ENCODE measurements at places on chromosomes 4 and X. TPM values are rescaled to one million over a fixed set of nuclear protein-coding genes. Genes with fewer than 3 reads are reported as not detected.

The OPN1MW2 gene
- total RNA-seq: not detected

The TEX13B gene
- not detected for total RNA-seq

The FAM9C gene
- total RNA-seq: not detected

The TMPRSS11F gene
- total RNA-seq: not detected

The FAM184B gene
- total RNA-seq: not detected

DNA sequence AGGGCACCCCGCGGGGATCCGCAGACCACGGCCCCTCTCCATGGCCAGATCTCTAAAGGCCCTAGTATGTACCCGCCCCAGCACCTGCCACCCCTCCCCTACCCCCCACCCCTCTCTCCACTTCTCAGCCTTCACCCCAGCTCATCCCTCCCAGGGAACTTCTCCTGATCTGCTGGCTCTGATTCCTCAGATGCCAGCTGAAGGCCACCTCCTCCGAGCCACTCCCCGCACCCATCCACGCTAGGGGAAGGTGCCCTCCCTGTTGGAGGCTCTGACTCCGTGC lies 11.9 kb downstream of the PSAPL1 start:
- H3K4me1 ChIP-seq: no peaks in the 10 kb centered on the region
- no peak for DNase-seq

GRCh38 chr4:98570151-98570797 lies 88.1 kb downstream of the TSPAN5 start:
- H3K4me3 ChIP-seq: no peak overlapping the region
- no peaks in the 10 kb centered on the region for H3K36me3 ChIP-seq
- DNase-seq: no peak
- H3K27me3 ChIP-seq: no peaks in the 10 kb centered on the region

GRCh38 chr4:68569466-68570121 lies 6.5 kb downstream of the UGT2B17 start:
- H3K36me3 ChIP-seq: no peaks in the 10 kb centered on the region
- H3K4me1 ChIP-seq: no peaks in the 10 kb centered on the region
- no peak overlapping the region for H3K4me3 ChIP-seq
- DNase-seq: no peak
- H3K27ac ChIP-seq: no peak overlapping the region
- H3K27me3 ChIP-seq: no peaks in the 10 kb centered on the region

GRCh38 chr4:154612472-154613414 lies at the start of gene FGG:
TSS of gene FGG (minus strand) at chr4:154612656. CDS start at chr4:154612609, 47 bp downstream.
- H3K4me3 ChIP-seq: no peak within 1 kb of the TSS
- H3K27ac ChIP-seq: no peak within 1 kb of the TSS
- H3K27me3 ChIP-seq: peaks cover 24% of the 10 kb centered on the region
- no peak for DNase-seq
- no peaks in the 10 kb centered on the region for H3K4me1 ChIP-seq
- H3K36me3 ChIP-seq: no peaks in the 10 kb centered on the region

GRCh38 chrX:125108921-125109320 lies 210.8 kb upstream of the TEX13C start:
- no peaks in the 10 kb centered on the region for H3K27me3 ChIP-seq
- H3K36me3 ChIP-seq: no peaks in the 10 kb centered on the region
- no peak overlapping the region for H3K27ac ChIP-seq
- H3K4me3 ChIP-seq: no peak overlapping the region
- no peak for DNase-seq
- H3K4me1 ChIP-seq: no peaks in the 10 kb centered on the region

DNA sequence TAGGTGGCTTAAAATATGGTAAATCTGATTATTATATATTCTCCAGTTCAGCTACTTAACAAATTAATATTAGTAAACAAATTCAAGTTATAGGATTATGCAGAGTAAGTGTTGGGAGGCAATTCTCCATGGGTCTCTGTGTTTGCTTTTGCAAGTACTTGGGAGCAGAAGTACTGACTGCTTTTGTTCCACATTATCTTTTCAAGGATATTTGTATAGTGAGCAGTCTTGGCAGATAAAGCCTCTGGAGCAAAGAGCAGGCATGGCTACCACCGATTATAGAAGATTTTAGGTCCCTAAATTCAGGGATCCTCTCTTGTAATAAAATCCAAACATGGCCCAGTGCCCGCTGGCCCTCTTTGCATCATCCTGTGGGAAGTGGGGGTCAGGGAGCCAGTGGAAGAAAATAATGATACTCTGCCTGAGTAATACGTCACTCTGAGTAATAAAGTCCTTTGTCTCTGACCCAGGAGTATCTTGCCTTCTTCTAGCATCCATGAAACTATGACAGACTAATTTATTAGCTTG lies 23.2 kb downstream of the NDNF start:
- no peak overlapping the region for H3K4me3 ChIP-seq
- DNase-seq: no peak
- peaks cover 7% of the 10 kb centered on the region for H3K4me1 ChIP-seq
- H3K27ac ChIP-seq: no peak overlapping the region
- H3K36me3 ChIP-seq: no peaks in the 10 kb centered on the region

- H3K27me3 ChIP-seq: no peaks in the 10 kb centered on the region
- no peak for DNase-seq
- peaks cover 20% of the 10 kb centered on the region for H3K4me1 ChIP-seq
- no peak overlapping the region for H3K27ac ChIP-seq
Observed at GRCh38 chrX:154797006-154797405, 8.3 kb downstream of the MPP1 start.

DNA sequence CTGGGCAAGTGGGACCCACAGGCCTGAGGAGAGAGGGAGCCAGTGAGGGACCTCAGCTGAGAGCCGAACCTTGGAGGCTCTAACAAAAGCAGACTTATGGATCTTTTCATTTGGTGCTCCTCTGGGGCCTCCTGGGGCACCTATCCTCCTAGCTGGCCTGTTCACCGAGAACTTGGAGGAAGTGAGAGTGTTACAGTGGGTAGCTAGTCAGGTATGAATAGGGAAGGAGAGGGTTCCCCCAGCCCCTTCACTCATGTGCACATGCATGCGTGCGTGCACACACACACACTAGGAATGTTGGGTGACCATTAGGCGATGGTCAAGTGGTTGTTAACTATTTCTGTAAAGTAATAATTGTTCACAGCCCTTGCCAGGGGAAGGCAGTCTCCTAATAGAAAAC lies 18.6 kb upstream of the TMEM185A start:
- no peaks in the 10 kb centered on the region for H3K36me3 ChIP-seq
- H3K27ac ChIP-seq: no peak overlapping the region
- no peaks in the 10 kb centered on the region for H3K4me1 ChIP-seq
- DNase-seq: no peak
- no peak overlapping the region for H3K4me3 ChIP-seq

- no peaks in the 10 kb centered on the region for H3K27me3 ChIP-seq
- peaks cover 29% of the 10 kb centered on the region for H3K4me1 ChIP-seq
- H3K4me3 ChIP-seq: no peak overlapping the region
- no peak overlapping the region for H3K27ac ChIP-seq
- H3K36me3 ChIP-seq: no peaks in the 10 kb centered on the region
Observed at GRCh38 chr4:3340038-3340699, 47.3 kb downstream of the RGS12 start.

GRCh38 chr4:28879178-28879577 lies 1841.0 kb upstream of the PCDH7 start:
- DNase-seq: no peak
- no peak overlapping the region for H3K4me3 ChIP-seq
- no peaks in the 10 kb centered on the region for H3K36me3 ChIP-seq

DNA sequence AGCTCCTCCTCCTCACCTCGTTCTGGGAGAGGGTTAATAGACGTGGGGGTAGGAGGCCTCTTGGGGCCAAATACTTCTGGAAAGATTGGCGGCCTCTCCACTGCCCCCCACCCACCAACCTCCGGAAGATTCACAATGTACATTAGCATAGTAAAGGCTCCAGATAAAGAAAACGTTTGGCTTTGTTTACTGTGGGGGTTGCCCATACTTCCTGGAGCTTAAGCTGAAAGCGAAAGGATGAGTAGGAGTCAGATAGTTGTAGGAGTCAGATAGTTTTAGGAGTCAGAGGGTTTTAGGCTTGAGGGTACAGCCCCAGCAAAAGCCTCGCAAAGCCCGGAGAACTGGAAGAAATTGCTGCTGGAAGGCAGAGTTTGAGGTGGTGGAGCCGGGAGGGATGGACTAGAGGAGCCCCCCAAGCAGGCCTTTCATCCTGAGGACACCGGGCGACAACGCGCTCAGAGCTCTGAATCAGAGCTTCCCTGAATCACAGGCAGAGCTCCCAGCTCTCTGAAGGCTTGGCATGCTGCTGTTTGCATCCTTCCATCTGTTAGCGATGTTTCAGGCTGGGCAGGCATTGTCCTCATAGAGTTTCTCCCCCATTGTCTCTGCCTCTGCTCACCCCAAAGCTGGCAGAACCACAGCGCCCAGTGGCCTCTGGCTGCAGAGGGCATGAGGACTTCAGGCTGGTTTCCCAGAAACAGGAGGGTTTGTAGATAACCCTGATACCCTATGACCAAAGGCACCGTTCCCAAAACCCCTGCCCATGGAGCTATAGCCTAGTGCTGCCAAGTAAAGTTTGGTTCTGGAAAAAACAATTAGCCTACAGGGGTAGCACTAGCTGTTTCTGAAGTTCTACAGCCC lies 280.7 kb downstream of the BCOR start:
- H3K27me3 ChIP-seq: no peaks in the 10 kb centered on the region
- no peak overlapping the region for H3K27ac ChIP-seq
- DNase-seq: no peak
- peaks cover 26% of the 10 kb centered on the region for H3K4me1 ChIP-seq

DNA sequence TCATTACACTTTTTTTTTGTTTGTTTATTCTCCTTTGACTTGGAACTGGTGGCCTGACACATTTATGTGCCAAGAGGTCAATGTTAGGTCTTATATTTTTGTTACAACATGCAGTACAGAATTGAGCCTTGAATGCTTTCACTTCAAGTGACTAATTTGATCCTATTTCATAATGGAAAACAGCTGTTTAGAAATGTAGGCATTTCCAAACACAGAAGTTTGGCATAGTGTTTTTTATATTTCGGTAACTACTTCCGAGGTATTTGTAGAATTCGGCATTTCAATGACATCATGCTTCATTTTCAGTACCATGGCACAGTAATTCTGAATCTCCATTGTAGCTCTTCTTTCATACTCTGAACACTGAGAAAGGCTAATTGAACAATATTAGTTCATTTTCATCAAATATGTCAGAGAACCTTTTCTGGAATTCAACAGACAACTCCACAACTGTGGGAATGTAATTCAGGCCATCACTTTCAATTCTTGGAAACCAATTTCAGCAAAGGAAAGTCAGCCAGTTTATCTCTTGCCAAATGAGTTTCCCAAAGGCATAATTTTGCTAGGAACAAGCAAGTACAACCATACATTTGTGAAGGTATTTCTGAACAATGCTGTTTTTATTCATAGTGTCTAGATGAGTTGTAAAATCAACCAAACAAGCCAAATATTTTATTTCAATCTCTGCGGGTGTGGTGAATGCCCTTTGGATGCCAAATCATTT lies 11.4 kb downstream of the FAM120C start:
- DNase-seq: no peak
- H3K27me3 ChIP-seq: no peaks in the 10 kb centered on the region
- no peak overlapping the region for H3K4me3 ChIP-seq

DNA sequence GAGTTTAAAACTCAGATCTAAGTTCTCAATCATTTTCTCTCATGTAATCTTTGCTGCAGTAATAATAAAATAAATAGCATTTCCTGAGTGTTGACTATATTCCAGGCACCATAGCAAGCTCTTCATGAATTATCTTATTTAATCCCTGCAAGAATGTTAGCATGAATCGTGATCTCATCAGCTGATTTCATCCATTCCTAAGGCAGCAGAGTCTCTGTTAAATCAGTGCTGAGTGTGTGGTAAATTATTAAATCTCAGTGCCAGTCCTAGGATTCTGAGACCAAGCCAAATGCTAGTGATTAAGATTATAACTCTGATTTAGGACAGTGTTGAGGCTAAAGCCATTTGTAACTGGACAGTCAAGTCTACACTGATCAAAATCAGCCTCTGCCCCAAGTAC lies 240.3 kb upstream of the TAPT1 start:
- no peaks in the 10 kb centered on the region for H3K36me3 ChIP-seq
- no peak overlapping the region for H3K4me3 ChIP-seq
- no peak overlapping the region for H3K27ac ChIP-seq
- no peak for DNase-seq
- H3K27me3 ChIP-seq: peaks cover under 1% of the 10 kb centered on the region

DNA sequence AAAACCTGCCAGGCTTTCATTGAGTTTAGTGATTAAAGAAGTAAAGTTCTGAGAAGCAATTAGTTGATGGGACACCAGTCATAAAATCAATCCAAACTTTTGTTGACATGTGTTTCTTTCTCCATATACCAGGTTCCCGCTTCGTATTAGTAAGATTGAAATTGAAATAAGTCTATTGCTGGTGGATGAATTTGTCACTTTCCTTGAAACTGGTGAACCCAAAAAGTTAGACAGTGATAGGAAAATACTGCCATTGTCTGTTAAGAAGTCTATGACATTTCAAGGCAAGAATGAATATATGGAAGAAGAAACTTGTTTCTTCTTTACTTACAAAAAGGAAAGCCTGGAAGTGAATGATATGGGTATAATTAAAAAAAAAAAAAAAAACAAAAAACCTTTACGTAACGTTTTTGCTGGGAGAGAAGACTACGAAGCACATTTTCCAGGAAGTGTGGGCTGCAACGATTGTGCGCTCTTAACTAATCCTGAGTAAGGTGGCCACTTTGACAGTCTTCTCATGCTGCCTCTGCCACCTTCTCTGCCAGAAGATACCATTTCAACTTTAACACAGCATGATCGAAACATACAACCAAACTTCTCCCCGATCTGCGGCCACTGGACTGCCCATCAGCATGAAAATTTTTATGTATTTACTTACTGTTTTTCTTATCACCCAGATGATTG lies at the start of gene CD40LG:
CD40LG (plus strand) TSS at position 482 of the 684 bp plus-strand sequence; CDS start at position 573, 91 bp downstream.
- H3K4me3 ChIP-seq: no peak within 1 kb of the TSS
- H3K36me3 ChIP-seq: no peaks in the 10 kb centered on the region
- no peaks in the 10 kb centered on the region for H3K27me3 ChIP-seq
- no peak for DNase-seq
- no peak within 1 kb of the TSS for H3K27ac ChIP-seq

- no peak overlapping the region for H3K27ac ChIP-seq
- no peak for DNase-seq
- no peaks in the 10 kb centered on the region for H3K36me3 ChIP-seq
- no peaks in the 10 kb centered on the region for H3K4me1 ChIP-seq
- H3K4me3 ChIP-seq: no peak overlapping the region
Observed at GRCh38 chr4:86484241-86484640, 109.9 kb upstream of the PTPN13 start.

All from left ventricle myocardium inferior (tissue), 1 donor.